Uterus (tissue), 4 donors: ENCODE measurements at places on chromosomes 7 and 10. TPM values are rescaled to one million over a fixed set of nuclear protein-coding genes. Genes with fewer than 3 reads are reported as not detected.

EN2 gene
- not detected for total RNA-seq

ANXA8L1 gene
- not detected for total RNA-seq

CRYGN gene
- total RNA-seq, result 0.73 TPM

WIPF3 gene
- total RNA-seq, result 4.1 TPM

PPP1R17 gene
- total RNA-seq, result not detected

BEND7 gene
- 16.8 TPM for total RNA-seq

NOBOX gene
- not detected for total RNA-seq

DNA sequence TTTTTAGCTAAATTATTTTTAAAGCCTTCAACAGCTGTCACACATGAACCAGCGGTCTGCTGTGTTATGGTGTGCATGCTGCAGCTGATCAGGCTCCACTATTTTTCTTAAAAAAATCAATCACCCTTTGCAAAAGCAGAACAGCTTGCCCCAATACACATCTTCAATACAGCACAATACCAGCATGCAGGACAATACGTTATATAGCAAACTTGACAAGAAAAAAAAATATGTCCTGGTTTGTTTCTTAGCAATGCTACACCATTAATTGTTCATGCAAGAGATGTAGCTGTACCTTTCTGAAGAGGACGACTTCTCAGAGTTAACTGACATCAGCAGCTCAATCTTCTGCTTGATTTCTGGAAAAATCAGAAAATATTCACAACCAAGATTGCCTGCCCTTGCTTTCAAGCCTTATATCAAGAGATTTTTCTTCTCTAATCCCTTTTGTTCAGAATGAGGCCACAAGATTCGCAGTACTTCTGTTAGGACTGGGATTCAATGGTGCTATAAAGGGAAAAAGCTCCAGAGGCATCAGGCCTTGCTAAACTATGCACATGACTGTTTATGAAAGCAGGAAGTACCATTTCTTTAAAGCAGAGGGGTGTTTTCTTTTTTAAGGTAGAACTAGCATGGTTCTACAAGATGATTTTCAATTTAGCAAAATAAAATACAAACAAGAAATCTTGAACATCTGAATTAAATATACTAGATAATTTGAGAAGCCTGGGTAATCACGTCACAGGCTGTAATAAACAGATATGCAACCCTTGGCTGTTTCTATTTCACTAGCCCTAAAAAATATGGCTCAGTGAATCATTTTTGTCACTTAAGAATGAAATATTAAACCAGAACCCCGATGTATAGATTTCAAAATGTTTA, 120.0 kb downstream of the SRPK2 start:
- no peak for DNase-seq
- H3K4me3 ChIP-seq, result peak overlapping the region; percentile 45
- no peaks in the 10 kb centered on the region for H3K27me3 ChIP-seq
- H3K27ac ChIP-seq, result peak overlapping the region; percentile 79
- peaks cover 8% of the 10 kb centered on the region for H3K4me1 ChIP-seq

DNA sequence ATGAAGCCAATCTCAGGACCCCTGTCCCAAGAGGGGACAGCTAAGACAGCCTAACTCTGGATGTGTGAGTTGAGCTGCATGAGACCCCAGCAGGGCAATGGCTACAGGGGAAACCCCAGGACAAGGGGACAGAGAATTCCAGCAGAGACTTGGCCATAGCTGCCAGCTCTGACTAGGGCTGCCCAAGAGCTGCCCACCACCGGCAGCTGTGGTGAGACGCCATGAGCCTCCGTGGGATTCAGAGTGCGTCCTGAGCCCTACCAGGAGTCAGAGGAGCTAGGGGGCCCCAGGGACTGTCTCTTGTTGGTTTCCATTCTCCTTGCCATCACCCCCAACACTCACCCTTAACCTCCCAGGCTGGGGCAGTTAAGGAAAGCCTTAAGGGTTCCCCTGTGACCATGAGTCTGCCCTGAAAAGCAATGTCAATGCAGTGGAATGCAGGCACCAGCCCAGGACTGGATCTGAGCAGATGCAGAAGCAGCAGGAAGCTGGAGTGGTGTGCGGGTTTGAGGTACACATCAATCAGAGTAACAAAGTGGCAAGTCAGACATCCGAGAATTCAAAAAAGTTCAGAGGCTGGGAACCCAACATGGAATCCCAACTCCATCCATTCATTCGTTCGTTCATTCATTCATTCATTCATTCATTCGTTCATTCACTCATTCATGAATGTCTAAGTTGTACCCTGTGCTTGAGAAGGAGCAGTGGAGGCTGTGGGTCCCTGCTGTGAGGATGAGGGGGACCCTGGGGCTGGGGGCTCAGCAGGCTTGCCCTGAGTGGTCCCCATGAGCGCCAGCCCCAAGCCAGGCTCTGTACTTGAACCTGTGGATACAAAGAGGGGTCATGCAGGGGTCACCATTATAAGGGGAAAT, 52.9 kb downstream of the C10orf120 start:
- no peak overlapping the region for H3K27ac ChIP-seq
- H3K36me3 ChIP-seq, result no peaks in the 10 kb centered on the region
- H3K4me3 ChIP-seq, result no peak overlapping the region
- no peak for DNase-seq
- no peaks in the 10 kb centered on the region for H3K27me3 ChIP-seq

DNA sequence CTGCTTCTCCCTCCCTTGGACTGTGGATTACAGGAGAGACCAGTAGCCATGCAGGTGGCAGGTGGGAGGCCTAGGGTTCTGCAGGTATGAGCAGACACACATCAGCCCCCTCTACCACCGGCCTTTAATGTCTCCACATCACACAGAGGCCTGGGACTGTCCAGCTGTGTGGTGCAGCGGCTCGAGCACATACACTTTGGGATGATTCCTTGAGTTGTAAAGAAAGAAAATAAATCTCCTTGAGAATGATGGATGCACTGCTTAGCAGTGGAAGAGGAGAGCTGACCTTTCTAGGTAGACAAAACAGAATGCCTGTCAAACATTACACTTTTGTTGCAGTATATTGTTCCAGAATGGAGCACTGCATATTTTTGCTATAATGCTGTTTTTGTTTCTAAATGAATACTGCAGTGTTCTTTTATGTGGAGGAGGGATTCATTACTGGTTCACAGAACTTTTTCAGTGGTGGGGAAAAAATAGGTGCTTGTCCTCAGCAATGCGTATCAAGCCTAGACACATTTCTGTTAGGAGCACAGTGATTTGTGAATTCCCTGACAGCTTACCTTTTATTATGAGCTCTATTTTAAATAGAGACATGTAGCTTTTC, 66.0 kb downstream of the PTPRE start:
- no peak for DNase-seq
- H3K4me1 ChIP-seq, result no peaks in the 10 kb centered on the region
- H3K27ac ChIP-seq, result no peak overlapping the region
- H3K36me3 ChIP-seq, result no peaks in the 10 kb centered on the region

- H3K27ac ChIP-seq, result no peak overlapping the region
- no peaks in the 10 kb centered on the region for H3K27me3 ChIP-seq
- no peaks in the 10 kb centered on the region for H3K36me3 ChIP-seq
- DNase-seq, result no peak
Measured at GRCh38 chr10:95783741-95784140, 27.8 kb downstream of the ENTPD1 start.

DNA sequence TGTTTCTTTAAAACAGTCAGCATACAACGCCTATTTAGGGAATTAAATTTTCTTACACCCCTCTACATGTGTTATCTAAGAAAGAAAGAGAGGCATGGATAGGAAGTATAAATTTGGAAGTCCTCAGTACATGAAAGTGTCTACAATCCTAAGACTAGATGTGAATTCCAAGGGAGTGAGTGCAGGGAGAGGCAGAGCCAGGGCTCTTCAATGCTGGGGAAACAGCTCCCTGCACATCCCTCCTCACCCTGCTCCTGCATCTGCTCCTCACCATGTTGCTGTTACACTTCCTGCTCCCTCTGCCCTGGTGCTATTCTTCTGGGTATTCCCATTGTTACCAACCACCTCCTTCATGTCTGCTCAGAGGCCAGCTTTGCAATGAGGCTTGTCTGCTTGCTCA, 229.1 kb upstream of the AKR1E2 start:
- no peaks in the 10 kb centered on the region for H3K27me3 ChIP-seq
- H3K36me3 ChIP-seq, result no peaks in the 10 kb centered on the region
- no peak overlapping the region for H3K27ac ChIP-seq
- H3K4me1 ChIP-seq, result no peaks in the 10 kb centered on the region
- DNase-seq, result no peak

- no peaks in the 10 kb centered on the region for H3K36me3 ChIP-seq
- DNase-seq, result peak; percentile 84
- H3K4me3 ChIP-seq, result peak overlapping the region; percentile 97
- no peaks in the 10 kb centered on the region for H3K27me3 ChIP-seq
- H3K27ac ChIP-seq, result peak overlapping the region; percentile 100
Measured at GRCh38 chr10:17229967-17230682, 2.1 kb downstream of the VIM start.

GRCh38 chr10:600876-601659, 88.4 kb downstream of the DIP2C start:
- no peak for DNase-seq
- no peaks in the 10 kb centered on the region for H3K36me3 ChIP-seq
- H3K4me1 ChIP-seq, result no peaks in the 10 kb centered on the region
- no peaks in the 10 kb centered on the region for H3K27me3 ChIP-seq
- no peak overlapping the region for H3K4me3 ChIP-seq

- peaks cover 7% of the 10 kb centered on the region for H3K4me1 ChIP-seq
- no peak overlapping the region for H3K4me3 ChIP-seq
- H3K27me3 ChIP-seq, result no peaks in the 10 kb centered on the region
- no peaks in the 10 kb centered on the region for H3K36me3 ChIP-seq
- H3K27ac ChIP-seq, result no peak overlapping the region
Measured at GRCh38 chr10:11761431-11761830, 19.2 kb downstream of the ECHDC3 start.

GRCh38 chr10:60188548-60188947, 201.1 kb downstream of the ANK3 start:
- H3K36me3 ChIP-seq, result no peaks in the 10 kb centered on the region
- DNase-seq, result no peak
- H3K4me1 ChIP-seq, result no peaks in the 10 kb centered on the region
- H3K27me3 ChIP-seq, result no peaks in the 10 kb centered on the region

- no peaks in the 10 kb centered on the region for H3K4me1 ChIP-seq
- peak; percentile 6 for DNase-seq
- H3K36me3 ChIP-seq, result no peaks in the 10 kb centered on the region
- H3K27me3 ChIP-seq, result no peaks in the 10 kb centered on the region
Measured at GRCh38 chr7:157494506-157495176, 157.8 kb downstream of the DNAJB6 start.

DNA sequence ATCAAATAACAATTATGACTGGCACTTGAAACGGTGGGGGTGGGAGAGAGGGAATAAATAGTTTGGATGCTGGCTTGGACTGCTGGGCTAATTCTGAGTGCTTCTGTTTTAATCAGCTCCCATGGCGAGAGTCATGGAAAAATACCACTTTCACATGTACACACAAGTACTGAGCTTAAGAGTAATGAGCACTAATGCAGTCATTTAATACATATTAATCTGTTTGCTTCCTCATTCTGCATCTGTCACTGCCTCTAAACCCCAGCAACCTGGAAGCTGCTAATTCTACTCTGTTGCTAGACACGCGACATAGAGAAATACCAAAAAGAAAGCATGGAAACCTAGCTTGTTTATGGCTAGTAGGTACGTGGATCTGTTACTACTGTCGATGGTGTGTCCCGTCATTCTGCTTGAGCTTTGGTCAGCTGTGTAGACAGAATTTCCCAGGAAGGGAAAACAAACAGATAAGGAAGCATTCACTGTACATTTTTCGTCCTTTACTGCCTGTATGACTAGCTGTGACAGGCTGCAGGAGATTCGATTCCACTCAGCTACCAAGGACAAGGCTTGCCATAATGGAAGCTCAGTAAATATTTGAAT, 238.8 kb downstream of the BAMBI start:
- no peak overlapping the region for H3K27ac ChIP-seq
- no peaks in the 10 kb centered on the region for H3K4me1 ChIP-seq
- H3K27me3 ChIP-seq, result no peaks in the 10 kb centered on the region
- H3K36me3 ChIP-seq, result no peaks in the 10 kb centered on the region

GRCh38 chr7:122887198-122887597, 938 bp upstream of the CADPS2 start:
- H3K36me3 ChIP-seq, result no peaks in the 10 kb centered on the region
- no peaks in the 10 kb centered on the region for H3K27me3 ChIP-seq
- peak overlapping the region; percentile 73 for H3K4me3 ChIP-seq
- peak overlapping the region; percentile 99 for H3K27ac ChIP-seq

GRCh38 chr10:122307669-122308416, 36.7 kb downstream of the BTBD16 start:
- peak overlapping the region; percentile 95 for H3K27ac ChIP-seq
- no peak overlapping the region for H3K4me3 ChIP-seq
- peak; percentile 88 for DNase-seq
- H3K4me1 ChIP-seq, result peaks cover 6% of the 10 kb centered on the region

- H3K4me3 ChIP-seq, result no peak overlapping the region
- H3K4me1 ChIP-seq, result no peaks in the 10 kb centered on the region
- H3K27ac ChIP-seq, result no peak overlapping the region
- H3K27me3 ChIP-seq, result no peaks in the 10 kb centered on the region
Measured at GRCh38 chr7:155211761-155212160, 85.9 kb upstream of the INSIG1 start.

- no peak for DNase-seq
- no peaks in the 10 kb centered on the region for H3K36me3 ChIP-seq
- no peak overlapping the region for H3K27ac ChIP-seq
- H3K4me3 ChIP-seq, result no peak overlapping the region
Measured at GRCh38 chr7:116265881-116266280, 55.5 kb downstream of the TES start.

- no peak for DNase-seq
- H3K4me3 ChIP-seq, result no peak overlapping the region
- no peak overlapping the region for H3K27ac ChIP-seq
- peaks cover 2% of the 10 kb centered on the region for H3K36me3 ChIP-seq
- peaks cover 15% of the 10 kb centered on the region for H3K4me1 ChIP-seq
- no peaks in the 10 kb centered on the region for H3K27me3 ChIP-seq
Measured at GRCh38 chr10:62811159-62811875, 4.8 kb downstream of the EGR2 start.
